Stimulated activated CD8-positive, alpha-beta memory T cell treated with anti-CD3 and anti-CD28 coated beads, Interleukin-4, amount 100 ng/mL, for 4 hours (primary cell): ENCODE measurements at places on chromosomes 1 and 21.

GRCh38 chr1:246147524-246148461, 359.3 kb downstream of the SMYD3 start:
- DNase-seq = no peak

DNA sequence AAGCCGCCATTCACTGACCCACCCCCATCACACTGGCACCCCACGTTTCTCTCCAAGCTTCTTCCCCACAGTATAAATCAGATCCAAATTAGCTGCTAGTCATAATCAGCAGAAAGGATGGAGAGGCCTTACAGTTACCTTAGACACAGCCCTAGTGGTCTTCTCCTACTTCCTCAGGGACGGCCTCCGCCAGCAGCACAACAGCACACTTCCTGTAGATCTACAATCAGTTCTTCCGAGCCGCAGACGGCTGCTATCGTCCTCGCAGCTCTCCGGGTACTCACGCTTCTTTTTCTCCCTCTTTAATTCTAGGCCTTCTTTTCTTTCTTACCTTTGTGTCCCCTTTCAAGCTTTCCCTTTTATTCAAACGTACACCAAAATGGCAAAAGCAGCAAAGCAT, 313.5 kb downstream of the SMYD3 start:
- DNase-seq = no peak

GRCh38 chr1:81230983-81231728, 569.6 kb upstream of the ADGRL2 start:
- no peak for DNase-seq

DNA sequence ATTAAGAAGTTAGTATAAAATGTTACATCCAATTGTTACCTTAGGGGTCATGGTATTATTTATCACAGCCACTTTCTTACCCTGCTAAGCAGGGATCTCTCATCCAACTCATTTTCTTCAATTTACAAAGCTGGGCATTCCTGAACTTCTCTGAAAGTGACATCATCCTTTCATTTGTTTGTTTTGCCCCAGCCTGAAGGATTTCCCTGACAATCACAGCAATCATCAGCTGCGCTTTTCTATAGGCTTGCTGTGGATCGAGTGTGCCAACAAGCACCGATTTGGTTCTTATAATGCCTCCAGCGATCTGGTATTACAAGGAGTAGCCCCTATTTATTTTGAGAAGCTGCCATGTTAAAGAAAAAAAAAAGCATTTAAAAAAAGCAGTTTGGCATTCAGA, 240.2 kb downstream of the USH2A start:
- no peak for DNase-seq

GRCh38 chr1:188782220-188782841, 1695.3 kb downstream of the BRINP3 start:
- no peak for DNase-seq

DNA sequence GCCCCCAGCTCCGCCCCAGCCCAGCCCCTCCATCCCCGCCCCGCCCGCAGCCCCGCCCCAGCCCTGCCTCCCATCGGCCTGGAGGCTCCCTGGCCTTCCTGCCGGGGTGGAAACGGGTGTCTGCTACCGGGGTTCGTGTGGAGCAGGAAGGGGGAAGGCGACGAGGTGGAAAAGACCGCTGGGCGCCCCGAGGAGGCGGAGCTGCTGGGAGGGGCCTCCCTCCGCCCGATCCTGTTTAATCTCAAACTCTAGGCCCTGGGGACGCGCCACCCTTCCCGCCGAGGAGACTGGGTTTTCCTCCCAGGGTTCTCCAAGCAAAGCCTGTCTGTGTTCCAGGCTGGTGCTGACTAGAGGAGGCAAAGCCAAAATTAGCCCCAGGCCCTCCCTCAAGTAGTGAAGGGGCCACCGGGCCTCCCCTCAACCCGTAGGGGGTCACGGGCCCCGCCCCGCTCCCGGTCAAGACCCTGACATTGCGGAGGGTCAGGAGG, 16.2 kb upstream of the TTLL10 start:
- peak; percentile 31 for DNase-seq

DNA sequence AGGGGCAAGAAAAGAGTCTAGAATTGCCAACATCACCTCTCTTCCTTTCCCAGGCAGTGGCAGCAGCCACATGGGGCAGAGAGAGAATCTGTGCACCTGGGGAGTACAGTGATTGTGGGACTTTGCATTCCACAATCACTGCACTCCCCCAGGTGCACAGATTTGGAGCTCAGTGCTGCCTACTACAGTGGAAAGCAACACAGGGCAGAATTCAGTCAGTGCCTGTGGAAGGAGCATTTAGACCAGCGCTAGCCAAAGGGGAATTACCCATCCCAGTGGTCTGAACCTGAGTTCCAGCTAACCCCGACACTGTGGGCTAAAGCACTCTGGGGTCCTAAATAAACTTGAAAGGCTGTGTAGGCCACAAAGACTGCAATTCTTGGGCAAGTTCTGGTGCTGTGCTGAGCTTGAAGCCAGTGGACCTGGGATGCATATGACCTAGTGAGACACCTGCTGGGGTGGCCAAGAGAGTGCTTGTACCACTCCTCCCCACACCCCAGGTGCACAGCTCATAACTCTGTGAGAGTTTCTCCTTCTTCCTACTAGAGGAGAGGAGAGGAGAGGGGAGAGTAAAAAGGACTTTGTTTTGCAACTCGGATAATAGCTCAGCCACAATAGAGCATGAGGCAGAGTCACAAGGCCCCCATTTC, 50.3 kb downstream of the NUP210L start:
- DNase-seq = no peak

- DNase-seq = no peak
These were observed 199.9 kb downstream of the LRRC40 start for GRCh38 chr1:70005386-70006034.

DNA sequence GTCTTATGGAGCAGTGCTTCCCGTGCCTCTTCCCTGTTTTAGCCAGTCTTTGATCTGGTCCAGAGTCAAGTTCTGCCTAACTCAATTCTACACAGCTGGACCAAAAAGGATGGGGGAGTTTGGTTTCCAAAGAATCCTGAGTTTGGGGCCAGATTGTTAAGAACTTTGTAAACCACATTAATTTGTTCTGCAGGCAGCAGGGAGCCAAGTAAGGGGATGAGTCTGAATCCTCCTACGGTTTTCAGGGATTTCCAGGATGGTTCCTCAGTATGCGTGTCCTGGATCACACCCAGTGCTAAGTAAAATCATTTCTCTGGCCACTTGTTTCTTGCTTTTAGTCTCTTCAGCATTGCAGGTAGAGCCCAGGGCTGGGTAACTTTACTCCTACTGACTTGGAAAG, 26.1 kb upstream of the GJA5 start:
- DNase-seq = no peak

- no peak for DNase-seq
These were observed 4.9 kb upstream of the AKR1A1 start for GRCh38 chr1:45545553-45546310.

DNA sequence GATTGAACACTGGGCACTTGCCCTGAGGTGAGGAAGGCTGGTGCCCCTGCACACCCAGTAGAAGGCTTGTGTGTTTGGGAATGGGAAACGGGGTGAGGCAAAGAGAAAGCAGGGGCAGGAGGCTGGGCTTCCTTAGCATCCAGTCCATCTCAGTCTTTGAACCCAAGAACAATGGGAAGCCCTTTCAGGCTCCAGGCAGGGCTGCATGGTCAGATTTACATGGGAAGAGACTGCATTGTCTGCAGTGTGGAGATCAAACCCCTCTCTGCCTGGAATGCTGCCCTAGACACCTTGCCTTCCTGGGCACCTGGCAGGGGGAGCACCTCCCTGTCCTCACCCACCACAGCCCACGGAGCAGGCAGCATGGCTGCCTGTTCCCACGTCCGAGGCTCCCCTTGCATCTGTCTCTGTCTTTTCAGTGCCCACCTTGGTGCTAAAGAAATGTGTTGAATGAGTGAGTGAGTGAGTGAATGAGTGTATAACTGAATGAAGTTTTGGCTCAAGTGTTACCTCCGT, 268.5 kb downstream of the GRIK3 start:
- no peak for DNase-seq

DNA sequence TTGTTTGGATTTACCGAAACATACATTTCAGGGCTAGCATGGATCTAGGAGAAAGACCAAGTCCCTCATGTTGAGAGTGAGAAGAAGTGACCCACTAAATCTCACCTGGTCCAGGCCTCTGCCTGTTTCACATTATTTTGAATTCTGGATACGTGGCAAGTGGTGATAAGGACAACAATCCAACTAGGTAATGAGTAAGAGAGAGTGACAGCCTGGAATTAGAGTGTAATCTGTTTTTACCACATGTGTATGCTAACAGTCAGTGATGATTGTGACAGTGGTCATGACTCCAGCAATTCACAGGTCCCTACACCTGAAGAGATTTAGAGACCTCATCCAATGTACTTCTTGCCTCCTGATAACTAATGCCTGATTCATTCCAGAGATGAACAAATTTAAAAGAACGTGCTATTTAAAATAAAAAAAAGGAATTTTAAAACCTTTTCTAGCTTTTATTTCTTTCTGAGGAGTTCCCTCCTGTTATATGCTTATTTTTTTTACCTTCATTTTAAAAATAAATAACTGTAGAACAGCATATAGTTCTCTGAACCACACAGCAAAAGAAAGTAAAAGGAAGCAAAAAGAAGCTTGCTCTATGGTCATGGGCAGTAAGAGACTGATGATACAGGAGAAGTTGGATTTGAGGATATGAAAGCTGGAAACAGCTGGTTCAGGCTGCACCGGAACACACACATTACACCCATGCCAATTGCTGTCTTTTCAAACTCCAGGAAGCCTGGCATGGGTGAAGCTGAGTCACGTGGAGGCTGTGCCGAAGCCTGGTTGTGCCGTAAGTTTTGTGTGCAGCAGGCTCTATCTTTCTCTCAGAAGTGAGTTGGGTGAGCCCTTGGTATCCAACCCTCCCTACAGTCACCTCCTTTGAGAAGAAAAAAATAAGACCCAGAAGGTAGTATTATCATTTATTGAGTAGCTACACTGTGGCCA, 14.7 kb downstream of the C1orf116 start:
- DNase-seq = no peak

DNA sequence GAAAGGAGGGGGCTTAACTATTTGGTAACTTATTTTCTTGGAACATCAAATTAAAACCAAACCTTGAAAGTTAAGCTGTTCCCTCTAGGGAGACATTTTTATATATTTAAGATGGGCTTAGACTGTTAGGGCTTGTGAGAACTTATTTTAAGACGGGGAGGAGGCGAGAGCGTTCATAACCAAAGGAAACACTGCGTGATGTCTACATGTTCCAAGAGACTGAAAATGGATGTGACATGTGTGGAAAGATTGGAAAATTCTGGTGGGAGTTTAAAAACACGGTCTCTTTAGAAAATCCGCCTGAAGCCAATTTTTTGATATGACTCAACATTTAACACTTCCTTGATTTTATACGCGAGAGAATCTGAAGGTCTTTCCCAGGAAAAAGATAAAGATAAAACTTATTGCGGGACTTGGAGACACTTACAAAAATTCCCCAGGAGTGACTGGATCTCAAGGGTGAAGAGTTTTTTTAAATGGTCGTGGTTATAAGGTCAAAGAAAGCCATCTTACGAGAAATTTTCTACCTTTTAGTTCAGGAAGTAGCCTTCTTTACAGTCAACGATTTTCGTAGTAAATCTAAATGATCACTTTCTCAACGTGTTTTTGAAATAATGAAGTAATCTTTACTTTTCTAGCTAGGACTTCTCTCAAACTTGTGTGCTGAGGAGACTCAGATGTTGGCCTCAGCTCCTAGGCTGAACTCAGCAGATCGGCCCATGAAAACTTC, 828 bp downstream of the PNRC2 start:
- no peak for DNase-seq

DNA sequence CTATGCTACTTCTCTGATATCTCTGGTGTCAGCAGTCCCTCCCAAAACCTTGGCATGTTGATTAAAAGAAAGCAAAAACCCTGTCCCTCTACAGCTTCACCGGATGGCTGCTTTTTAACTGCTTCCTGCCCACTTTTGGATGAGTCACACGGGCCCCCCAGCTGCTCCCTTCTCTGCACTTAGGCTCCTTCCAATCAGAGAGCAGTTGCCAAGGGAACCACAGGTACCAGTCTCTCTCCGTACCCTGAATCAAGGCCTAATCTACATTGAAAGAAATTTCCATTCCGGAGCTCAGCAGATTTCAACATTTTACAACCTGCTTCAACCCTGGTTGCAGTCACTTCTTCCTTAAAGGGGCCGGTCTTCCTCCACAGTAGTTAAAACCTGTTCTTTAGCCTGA, 70.6 kb upstream of the GJB5 start:
- DNase-seq = no peak

DNA sequence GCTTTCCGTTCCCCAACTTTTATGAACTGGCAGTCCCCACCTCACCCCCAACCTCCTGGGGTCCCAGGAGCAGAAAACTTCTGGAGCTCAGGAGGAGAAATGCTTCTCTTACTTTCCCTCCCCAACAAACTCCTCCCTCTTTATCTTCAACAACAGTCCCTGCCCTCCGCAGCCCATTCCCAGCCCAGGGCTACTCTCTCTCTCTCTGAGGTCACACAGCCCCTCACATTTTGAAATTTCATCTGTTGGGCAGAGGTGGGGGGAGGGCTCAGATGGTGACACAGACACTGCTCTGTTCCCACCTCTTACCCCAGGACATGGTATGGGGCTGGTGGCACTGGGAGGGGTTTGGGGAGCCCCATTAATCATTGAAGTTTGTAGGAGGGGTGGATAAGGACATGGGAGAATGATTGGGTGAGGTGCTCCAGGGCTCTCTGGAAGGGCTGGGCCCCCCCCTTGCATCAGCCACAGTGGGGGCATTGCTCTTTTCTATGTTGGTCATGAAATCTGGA, 6.0 kb downstream of the PIK3CD start:
- DNase-seq = no peak

- DNase-seq = no peak
These were observed 62.5 kb upstream of the ZP4 start for GRCh38 chr1:237953238-237953637.

GRCh38 chr1:94061513-94062443, 59.2 kb downstream of the ABCA4 start:
- DNase-seq = no peak

DNA sequence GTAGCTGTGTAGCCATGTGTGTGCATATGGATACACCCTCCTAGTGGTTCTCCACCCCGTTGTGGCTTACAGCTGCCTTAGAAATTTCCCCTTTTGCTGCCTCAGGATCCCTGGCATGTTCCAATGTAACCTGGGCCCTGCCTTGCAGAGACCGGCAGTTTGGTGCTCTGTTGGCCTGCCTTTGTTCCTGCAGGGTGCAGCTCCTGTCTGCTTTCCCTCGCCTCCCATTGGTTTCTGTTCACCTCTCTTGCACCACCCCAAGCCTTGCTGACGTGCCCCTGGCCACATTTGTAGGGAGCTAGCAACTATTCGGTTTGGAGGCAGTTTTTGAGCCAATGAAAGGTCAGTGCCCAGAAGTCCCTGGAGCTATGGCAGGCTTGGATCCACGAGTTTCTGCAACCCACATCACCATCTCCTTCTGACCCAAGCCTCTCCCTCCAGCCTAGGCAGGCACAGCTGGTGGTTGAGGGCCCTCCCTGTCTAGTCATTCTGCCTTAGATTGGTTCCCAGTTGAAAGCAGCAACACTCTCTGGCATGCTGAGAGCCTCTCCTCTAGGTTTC, 54.9 kb downstream of the MAB21L3 start:
- DNase-seq = no peak
